MM.1S (cell line): ENCODE measurements at places on chromosomes 3 and 15.

DNA sequence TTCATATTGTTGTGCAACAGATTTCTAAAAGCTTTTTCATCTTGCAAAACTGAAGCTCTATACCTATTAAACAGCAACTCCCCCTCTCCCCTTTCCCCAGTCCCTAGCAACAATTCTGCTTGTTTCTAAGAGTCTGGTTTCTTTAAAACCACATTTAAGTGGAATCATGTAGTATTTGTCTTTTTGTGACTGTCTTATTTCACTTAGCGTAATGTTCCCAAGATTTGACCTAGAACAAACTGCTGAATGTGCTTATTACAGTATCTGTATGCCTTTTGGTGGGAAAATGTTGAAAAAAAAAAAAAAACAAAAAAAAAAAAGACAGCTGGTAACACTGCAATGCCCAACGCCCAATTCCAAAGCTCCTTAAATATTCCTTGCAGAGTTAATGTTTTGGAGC is 19.5 kb upstream of the SPESP1 start:
- no peak for DNase-seq

- DNase-seq, result peak; percentile 93
Observed at GRCh38 chr15:66700802-66701421, 1.1 kb upstream of the SMAD6 start.

DNA sequence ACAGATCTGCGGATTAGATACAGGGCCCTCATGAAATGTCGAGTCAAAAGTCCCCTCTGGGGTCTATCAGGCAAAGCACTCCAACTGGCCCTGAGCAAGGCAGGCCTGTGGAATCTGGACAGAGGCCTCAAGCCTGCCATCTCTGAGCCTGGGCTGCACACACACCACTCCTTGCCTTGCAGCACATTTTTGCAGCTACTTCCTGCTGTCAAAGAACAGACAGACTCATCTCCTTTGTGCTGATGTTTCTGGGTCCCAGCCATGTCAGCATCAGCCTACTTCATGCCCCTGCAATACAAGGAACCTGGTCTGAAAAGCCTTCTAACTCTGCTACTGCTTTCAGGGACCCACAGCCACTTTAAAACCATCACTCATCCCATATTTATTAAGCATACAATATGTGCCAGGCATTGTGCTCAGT is 60.6 kb upstream of the IL12A start:
- DNase-seq, result no peak

DNA sequence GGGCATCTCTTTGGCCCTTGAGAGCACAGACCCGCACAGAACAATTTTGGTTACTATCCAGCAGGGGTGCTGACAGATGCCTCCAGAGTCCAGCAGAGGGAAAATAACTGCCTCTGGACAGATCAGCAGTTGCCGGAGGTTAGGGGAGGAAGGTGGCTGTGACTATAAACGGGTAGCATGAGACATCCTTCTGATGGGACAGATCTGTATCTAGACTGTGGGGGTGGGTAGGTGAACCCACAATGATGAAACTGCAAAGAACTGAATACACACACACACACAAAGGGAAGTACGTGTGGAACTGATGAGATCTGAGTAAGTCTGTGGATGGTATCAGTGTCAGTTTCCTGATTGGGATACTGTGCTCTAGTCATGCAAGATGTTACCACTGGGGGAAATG is 21.2 kb downstream of the ADAMTS7 start:
- no peak for DNase-seq

DNA sequence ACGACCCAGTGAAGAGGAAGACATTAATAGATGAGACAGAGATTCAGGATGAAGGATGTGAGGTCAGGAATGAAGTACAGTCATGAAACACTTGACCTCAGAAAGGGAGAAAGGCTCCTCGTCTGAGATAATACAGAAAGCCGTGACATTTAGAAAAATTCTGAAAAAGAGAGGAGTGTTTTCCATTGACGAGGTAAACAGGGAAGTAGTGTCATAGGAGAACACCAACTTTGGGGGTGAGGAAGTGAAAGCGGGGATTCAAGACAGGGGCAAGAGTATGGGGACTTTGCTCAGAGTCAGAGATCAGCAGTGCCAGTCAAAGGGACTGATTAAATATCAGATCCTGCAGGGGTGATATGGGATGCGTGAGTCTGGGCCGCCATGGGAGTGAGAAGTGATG is 160.9 kb downstream of the PLCL2 start:
- DNase-seq, result no peak

DNA sequence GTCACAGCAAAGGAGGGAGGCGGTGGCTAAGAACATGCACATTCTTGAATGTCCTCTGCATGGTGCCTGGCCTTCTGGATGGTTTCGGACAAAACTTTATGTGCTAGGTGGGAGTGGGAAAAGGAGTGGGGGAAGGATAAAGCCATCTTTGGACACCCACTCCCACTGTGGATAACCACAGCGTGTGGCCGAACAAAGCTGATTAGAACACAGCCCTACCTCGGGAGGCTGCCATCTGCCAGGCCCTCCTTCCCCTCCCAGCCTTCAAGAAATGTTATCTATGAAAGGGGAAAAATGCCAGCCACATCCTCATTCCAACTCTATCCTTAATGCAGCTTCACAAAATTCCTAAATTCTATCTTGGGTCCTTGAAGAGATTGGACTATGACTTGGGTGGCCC is 18.8 kb downstream of the AMOTL2 start:
- no peak for DNase-seq

DNA sequence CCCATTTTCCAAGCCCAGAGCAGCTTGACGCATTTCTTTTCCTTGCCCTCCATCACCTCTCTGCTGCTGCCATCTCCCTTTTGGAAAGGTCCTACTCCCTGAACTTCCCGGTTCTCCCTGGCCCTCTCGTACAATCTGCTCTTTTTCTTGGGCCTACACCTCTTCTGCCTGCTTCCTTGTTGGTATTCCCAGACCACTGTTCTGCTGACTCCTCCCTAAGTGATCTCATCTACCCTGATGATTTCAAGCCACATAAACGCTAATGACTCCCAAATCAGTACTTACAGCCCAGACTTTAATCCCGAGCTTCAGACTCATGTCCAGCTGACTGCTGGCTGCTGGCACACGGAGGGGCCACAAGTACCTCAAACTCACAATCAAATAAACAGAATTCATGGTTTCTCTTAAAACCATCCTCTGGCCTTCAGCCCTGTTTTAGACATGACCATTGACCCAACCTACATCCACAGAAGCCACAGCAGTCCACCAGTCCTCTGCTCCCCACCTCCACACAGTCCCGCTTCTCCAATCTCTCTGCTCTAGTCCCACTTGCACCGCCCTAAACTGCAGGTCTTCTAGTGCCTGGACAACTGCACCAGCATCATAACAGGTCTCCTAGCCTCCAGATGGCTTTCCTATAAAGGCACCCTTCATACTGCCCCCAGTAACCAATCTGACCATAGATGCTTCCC is 57.6 kb downstream of the AAGAB start:
- no peak for DNase-seq

DNA sequence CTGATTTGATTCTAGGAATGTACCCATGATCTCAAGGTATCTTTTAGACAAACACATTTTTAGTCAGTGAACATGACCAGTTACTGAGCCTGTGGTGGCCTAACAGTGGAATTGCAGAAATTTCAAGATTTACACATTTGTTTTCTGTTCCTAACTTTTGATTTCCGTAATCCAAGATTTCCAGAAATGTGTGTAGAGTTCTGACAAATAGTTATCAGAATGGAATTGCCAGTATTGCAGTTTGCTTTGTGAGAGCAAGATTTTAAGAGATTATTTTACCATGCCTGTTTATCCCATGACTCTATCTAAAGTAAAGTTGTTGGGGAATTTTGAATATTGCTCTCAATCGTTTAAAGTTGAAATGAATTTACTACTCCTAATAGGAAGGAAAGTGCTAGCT is 11.7 kb upstream of the UTS2B start:
- no peak for DNase-seq

- no peak for DNase-seq
Observed at GRCh38 chr3:127410678-127411077, 122.8 kb upstream of the PRR20G start.

GRCh38 chr15:80856809-80857377 is 77.7 kb downstream of the CEMIP start:
- no peak for DNase-seq

GRCh38 chr3:186217820-186218164 is 108.9 kb upstream of the ETV5 start:
- peak; percentile 68 for DNase-seq

- DNase-seq, result no peak
Observed at GRCh38 chr3:95813244-95813643, 1001.1 kb upstream of the EPHA6 start.

- DNase-seq, result peak; percentile 48
Observed at GRCh38 chr3:194265505-194265892, 85.6 kb downstream of the CPN2 start.

GRCh38 chr3:100602506-100603444 is 6.6 kb upstream of the ADGRG7 start:
- DNase-seq, result peak; percentile 32

DNA sequence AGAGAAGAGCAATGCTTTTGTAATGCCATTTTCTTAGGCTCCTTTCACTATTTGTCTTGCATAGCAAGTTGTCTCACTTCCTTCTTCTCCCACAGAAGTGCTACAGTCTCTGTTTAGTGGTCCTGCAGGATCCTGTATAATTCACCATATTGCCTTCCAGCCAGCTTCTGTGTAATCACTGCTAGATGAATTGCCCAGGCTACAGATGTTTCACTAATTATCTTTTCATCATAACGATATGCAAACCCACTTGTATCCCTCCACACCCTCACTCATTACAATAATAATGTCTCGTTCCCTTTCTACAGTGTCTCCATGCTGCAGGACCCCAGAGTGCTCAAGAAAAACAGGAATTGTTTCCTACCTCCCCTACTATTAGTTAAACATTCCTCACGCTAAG is 402.9 kb downstream of the TBL1XR1 start:
- no peak for DNase-seq

- DNase-seq, result no peak
Observed at GRCh38 chr3:141302364-141303141, 65.8 kb upstream of the ZBTB38 start.

DNA sequence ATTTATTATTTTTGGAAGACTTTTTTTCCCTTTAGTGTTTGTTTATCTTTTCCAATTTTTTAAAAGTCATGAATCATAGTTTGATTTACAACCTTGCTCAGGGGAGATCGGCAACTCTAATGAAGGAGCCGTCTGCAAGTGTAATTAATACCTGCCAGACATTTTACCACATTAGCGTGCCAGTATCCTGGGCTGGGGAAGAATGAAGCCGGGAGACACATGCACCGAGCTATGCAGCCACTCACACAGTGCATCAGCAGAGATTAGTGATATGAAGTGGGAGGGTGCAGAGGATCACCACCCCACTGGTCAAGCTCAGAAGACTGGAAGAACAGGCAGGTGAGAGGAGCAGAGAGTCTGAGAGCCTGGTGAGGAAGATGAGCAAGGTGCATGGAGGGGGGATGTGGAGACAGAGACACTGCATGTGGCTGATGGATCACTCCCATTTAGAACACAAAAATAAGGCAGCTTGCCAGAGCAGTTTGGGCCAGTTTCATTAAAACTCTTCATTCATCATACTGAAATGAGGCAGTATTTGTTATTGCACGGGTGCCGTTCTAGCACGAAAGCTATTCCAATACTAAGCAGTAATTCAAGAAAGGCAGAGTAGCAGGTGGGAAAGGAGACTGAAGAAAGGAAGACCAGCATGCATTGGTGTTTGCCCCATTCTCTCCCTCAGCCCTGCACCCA is 821.6 kb downstream of the TUSC7 start:
- DNase-seq, result no peak

- no peak for DNase-seq
Observed at GRCh38 chr3:149356630-149357029, 20.8 kb downstream of the TM4SF1 start.

DNA sequence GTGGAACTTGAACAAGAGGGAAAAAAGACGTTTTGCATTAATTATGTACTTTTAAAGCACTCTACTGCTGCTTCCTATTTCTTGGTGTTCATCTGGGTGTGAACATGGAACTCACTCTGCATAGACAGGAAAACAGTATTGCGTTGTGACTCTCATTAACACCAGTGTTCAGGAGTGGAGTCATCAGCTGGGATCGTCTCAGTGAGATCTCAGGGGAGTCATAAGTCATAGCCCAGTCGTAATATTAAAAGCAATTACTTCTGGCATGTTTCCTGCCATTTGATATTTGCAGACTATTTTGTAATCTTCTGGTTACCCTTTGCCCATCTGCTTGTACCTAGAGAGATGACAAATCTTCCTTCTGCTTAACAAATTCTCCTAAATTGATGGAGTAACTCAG is 462.0 kb upstream of the ATP11B start:
- no peak for DNase-seq

DNA sequence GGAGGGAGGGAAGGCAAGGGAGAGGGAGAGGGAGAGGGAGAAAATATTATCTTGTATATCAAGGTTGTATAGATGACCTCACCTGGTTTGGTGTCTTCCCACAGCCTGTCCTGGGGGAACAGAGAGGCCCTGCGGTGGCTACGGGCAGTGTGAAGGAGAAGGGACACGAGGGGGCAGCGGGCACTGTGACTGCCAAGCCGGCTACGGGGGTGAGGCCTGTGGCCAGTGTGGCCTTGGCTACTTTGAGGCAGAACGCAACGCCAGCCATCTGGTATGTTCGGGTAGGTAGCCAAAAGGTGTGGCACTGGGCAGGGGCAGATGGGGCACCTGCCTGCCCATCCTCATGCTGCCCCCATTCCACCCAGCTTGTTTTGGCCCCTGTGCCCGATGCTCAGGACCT is 7.1 kb downstream of the CRELD1 start:
- DNase-seq, result no peak

- no peak for DNase-seq
Observed at GRCh38 chr3:102449930-102450329, 15.1 kb downstream of the ZPLD1 start.

DNA sequence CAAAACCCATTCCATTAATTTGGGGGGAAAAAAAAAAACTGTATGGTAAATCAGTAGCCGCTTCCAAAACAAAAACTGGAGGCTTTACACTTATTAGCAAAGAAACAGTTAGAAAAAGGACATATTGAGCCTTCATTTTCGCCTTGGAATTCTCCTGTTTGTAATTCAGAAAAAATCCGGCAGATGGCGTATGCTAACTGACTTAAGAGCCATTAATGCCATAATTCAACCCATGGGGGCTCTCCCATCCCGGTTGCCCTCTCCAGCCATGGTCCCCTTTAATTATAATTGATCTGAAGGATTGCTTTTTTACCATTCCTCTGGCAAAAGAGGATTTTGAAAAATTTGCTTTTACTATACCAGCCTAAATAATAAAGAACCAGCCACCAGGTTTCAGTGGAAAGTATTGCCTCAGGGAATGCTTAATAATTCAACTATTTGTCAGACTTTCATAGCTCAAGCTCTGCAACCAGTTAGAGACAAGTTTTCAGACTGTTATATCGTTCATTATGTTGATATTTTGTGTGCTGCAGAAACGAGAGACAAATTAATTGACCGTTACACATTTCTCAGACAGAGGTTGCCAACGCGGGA is 9.4 kb upstream of the RPL24 start:
- peak; percentile 67 for DNase-seq

DNA sequence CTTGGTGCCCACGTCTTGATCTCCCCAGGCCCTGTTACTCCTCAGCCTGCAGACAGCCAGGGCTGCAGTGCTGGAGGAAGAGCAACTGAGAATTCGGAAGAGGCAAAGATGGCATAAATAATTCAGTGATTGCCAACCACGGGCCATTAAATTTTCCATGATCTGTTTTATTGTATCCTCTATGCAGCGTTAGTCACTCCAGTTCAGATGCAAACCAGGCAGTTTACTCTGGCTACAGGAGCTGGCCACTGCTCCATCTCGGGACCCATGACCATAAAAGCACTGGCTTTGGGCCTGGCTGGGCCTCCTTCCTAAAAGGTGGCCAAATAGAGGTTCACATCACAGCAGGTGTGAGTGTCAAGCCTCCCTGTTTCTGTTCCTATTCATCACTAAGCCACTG is 137.6 kb upstream of the TLE3 start:
- no peak for DNase-seq

GRCh38 chr15:69392352-69392751 is 21.8 kb upstream of the KIF23 start:
- no peak for DNase-seq
